ENCODE measurements at places on chromosomes 5 and 9. TPM values are rescaled to one million over a fixed set of nuclear protein-coding genes. Genes with fewer than 3 reads are reported as not detected.

SPAAR gene
- total RNA-seq, result 0.47 TPM

DNA sequence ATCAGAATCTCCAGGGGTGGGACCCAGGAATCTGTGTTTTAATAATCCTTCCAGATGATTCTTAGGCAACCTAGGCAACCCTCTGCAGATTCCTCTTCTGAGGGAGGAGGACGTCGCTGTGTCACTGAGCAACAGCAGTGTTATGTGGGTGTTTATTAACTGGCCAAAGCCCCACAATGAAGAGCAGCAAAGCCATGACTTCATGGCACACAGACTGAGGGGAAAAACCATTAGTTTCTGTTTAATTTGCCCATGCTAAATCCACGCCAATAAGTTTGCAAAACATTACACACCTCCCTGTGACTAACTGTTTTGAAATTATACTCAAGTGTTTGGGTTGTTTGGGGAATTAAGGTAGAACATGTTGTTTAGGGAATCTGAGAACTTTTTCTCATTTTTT lies 83.7 kb upstream of the TMED7 start:
- no peak for ATAC-seq

MRNIP gene
- total RNA-seq, result 30.6 TPM

DNA sequence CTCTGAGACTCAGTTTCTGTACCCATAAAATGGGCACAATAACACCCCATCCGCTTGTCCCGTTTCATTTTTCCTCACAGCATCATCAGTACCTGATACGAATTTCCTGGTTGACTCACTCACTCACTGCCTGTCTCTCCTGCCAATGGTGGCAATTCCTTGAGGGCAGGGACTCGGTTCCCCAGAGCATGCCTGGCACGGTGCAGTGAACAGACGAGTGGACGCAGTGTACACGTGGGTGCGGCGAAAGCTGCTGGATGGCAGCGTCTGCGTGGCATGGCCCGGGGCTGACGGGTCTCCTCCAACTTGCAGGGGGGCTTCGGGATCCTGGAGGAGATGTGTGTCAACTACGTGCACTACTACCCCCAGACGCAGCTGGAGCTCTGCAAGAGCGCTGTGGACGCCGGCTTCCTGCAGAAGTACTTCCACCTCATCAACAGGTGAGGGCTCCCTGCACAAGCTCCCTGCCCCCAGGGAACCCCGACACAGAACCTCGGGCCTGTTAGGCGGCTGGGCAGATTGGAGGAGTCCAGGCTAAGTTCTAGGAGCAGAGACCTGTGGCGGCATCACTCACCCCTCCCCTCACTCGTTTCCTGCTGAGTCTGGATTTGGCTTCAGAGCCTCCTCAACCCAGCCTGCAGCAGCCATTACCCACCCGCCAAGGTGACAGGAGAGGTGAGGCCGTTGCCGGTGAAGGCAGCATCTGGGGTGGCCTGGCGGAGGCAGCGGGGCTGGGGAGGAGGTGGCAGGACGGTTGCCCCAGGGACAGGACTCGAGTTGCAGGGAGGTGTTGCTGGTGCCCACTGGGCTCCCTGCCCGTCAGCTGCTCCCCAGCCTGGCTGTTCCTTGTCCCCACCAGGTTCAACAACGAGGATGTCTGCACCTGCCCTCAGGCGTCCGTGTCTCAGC lies 20.3 kb downstream of the DBH start:
- no peak for ATAC-seq

SERF1A gene
- total RNA-seq, result 4.5 TPM
